Activated T-helper 1 cell treated with anti-CD3 and anti-CD28 coated beads, Interleukin-12 subunit alpha, Interleukin-12 subunit beta, Interleukin-2, Interleukin-4 antibody, amounts not matched to agents 30 ng/mL and 10 ng/mL and 1 ng/mL, durations not matched to agents 14 hours and 24 hours and 36 hours (primary cell): ENCODE measurements at places on chromosomes 7 and 10.

DNA sequence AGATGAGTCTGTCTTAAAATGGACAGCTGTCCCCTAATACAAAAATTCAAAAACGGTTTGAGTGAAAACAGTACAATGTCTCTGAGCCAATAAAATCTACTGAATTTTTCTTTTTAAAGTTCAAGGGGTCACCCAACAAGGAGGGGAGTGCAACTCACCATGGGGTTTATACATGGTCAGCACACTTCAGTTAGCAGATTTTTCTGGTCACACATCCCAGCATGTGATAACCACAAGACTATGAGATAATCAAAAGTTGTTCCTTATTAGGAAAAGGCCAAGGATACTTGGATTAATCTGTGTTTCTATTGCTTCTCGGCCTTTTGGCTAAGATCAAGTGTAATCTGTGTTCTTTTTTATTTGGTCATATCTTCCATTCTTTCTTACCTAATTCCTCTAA lies 31.6 kb downstream of the ABCB5 start:
- no peak for DNase-seq

DNA sequence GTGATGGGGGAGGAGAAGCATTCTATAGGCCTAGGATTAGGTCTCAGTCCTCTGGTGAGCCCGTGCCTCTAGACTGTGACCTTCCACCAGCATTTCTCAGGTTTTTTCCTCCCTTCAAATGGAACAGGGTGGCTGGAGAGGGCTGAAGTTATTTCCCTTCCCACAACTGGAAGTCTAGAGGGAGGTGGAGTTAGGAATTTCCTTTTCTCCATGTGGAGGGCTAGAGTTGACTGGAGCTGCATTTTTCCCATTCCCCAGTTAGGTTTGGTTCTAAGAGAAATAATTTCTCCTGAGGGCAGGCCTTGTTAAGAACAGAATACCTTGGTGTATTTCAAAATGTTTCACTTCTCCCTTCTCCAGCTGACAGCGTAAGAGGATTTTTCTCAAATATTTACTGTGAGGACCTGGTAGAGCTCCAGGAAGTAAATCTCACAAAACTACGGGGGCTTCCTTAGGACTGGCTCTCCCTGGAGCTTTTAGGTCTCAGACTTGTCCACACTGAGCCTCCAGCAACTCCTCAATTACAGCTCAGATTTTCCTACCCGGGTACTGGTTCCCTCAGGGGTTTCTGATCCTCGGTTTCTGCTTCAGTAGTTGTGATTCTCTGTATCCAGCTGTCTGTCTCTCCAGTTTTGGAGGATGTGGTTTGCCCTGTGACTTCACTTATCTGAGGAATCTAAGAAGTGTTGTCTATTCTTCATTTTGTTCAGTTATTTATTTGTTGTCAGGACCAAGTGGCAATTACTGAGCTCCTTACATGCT lies 6.0 kb upstream of the REEP3 start:
- DNase-seq = no peak

GRCh38 chr10:50990568-50991455 lies 83.5 kb upstream of the PRKG1 start:
- DNase-seq = no peak

DNA sequence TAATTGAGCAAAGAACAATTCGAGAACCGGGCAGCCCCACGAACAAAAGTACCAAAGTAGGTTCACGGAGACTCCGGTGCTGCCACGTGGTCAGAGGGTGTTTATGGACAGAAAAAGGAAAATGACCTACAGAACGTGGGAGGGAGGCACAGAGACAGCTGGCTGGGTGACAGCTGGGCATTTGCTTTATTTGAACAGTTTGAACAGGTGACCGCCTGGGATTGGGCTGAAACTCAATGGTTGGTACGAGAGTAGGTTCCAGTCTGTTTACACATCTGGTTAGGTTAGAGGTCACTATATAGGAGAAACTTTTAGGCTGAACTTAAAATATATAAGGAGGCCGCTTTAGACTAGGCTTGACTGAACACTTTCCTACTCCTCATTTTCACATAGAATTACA lies 50.6 kb upstream of the CELF2 start:
- DNase-seq = no peak

DNA sequence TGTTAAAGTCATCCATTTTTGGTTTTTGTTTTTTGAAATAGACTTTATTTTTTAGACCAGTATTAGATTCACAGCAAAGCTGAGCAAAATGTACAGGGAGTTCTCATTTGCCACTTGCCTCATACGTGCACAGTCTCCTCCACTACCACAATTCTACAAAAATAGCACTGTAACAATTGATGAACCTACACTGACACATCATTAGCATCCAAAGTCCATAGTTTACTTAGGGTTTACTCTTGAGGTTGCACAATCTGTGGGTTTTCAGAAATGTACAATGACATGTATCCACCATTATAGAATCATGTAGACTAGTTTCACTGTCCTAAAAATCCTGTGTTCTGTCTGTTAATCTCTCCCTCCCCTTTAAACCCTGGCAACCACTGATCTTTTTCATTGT lies 125.8 kb upstream of the PDSS1 start:
- no peak for DNase-seq
